ENCODE measurements at places on chromosomes 6 and 20. TPM values are rescaled to one million over a fixed set of nuclear protein-coding genes. Genes with fewer than 3 reads are reported as not detected.

The LAMA4 gene
- total RNA-seq: 2.9 TPM

The LY6G6F gene
- total RNA-seq: not detected

The ZNFX1 gene
- 12.2 TPM for total RNA-seq

The SLC52A3 gene
- total RNA-seq: 0.42 TPM

The HLA-DRB5 gene
- not detected for total RNA-seq

The SLC22A16 gene
- not detected for total RNA-seq

The RAD21L1 gene
- not detected for total RNA-seq

The SSTR4 gene
- not detected for total RNA-seq

The HAO1 gene
- not detected for total RNA-seq

The PARD6B gene
- 4.3 TPM for total RNA-seq

The KIFC1 gene
- 38.2 TPM for total RNA-seq

The BIRC7 gene
- total RNA-seq: not detected

The ZBTB2 gene
- total RNA-seq: 9.0 TPM

The TAGAP gene
- 0.42 TPM for total RNA-seq

The TMEM244 gene
- not detected for total RNA-seq

The FAM83C gene
- total RNA-seq: 3.2 TPM

The CNR1 gene
- not detected for total RNA-seq

The DYNLRB1 gene
- total RNA-seq: 120 TPM

The CALHM4 gene
- not detected for total RNA-seq

The ATAT1 gene
- total RNA-seq: 5.3 TPM

The PTK6 gene
- total RNA-seq: 0.70 TPM

The PTCRA gene
- total RNA-seq: not detected

The TBXT gene
- total RNA-seq: not detected

The RIPPLY2 gene
- not detected for total RNA-seq

The LCA5 gene
- total RNA-seq: 1.3 TPM

The EDN1 gene
- 8.1 TPM for total RNA-seq

The B3GALT4 gene
- 8.2 TPM for total RNA-seq

The RAET1G gene
- total RNA-seq: 30.8 TPM

The ERVFRD-1 gene
- total RNA-seq: not detected

The C20orf144 gene
- total RNA-seq: not detected

The BCAS1 gene
- total RNA-seq: 0.46 TPM

The FERMT1 gene
- 26.7 TPM for total RNA-seq
